ENCODE measurements at places on chromosomes 2 and 18.

DNA sequence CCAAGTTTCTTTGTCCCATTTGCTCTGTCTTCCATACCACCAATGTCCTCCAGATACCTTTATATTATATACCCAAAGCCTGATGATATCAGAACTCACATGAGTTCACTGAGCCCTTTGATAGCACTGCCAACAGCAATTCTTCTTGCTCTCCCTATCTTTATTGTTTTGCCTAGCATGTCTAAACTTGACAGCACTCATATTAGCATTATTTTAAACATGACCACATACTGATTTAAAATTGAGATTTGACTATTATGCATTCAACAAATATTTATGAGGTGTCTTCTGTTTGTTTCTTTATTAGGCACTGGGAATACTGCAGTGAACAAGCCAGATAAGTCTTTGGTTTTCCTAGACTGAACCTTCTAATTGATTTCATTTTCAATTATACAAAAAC, 587.3 kb upstream of the GCFC2 start:
- DNase-seq, result no peak

GRCh38 chr2:12718711-12719399, 2.1 kb downstream of the TRIB2 start:
- DNase-seq, result peak; percentile 48

DNA sequence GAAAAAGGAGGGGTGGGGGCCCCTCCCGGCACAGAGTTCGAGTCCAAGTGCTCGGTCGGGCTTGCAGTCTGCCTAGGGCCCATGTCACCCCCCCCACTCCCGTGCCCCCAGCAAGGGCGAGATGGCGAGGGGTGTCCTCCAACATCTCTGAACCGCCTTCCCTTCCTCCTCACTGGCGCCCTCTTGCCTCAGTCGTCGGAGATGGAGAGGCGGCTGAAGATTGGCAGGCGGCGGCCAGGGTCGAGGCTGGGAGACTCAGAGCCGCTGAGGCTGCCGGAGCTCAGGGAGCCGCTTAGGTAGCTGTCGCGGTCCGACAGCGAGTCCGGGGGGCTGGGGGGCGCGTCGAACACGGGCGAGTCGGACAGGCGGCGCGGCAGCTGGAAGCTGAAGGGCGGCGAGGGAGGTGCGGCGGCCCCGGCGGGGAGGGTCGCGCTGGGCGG, 2.3 kb downstream of the ZFP36L2 start:
- peak; percentile 81 for DNase-seq

DNA sequence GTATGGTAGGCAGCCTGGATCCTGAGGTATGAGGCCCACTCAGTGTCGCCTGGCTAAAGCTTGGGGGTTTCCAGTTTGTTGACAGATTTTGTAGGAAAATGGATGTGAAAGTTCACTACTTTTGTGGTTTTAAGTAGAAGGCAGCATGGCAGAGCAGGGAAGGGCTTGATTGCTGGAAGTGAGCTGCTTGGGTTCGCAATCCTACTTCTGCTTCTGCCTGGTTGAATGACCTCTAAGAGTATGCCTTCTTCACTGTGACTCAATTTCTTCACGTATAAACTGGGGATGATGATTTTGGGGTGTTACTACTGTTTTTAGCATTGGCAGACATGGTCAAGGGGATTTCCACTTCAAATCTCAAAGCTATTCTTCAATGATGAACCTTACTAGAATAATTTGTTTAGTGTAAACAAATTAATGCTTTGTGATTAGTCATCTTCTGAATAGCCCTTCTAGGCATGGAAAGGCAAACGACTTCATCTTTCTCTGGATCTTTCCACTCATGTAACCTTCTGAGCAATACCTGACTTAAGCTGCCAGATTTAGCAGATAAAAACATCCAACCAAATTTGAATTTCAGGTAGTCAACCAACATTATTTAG, 13.2 kb downstream of the BMP10 start:
- no peak for DNase-seq

DNA sequence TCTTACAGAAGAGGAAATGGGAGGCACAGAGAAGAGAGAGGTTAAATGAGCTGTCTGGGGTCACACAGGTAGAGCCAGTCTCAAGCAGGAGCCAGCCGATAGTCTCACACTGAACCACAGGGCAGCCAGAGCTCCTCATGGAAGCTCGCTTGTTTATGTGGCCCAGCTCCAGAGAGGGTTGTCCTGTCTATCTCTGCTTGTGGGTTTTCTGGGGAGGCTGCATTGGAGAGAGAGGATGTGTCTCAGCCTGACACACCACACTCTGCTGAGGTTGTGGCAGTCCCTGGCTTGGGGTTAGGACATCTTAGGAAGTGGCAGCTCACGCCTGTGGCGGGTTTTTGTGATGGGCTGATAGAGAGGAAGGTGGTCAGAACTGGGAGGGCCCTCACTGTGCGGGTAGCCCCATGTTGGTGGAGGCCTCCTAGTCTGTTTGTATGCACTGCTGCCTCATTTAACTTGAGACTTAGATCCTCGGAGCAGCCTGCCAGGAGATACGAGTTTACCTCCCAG, 52.3 kb downstream of the TCF7L1 start:
- no peak for DNase-seq

DNA sequence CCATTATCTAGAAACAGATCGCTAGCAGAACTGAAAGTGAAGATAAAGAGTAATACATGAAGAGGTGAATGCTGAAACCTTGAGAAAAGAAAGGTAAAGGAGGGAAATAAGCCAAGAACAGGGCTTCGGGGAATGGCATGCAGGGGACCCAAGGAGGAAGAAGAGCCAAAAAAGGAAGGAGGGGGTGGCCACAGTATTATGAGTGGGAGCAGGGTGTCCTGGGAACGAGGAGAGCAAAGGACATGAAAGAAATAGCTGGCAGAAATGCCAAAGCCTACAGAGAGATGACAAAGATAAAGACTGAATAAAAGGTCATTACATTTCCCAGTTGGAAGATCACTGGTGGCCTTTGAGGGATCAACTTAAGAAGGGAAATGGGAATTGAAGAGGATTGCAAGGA, 82.9 kb downstream of the ACTR3 start:
- DNase-seq, result no peak

DNA sequence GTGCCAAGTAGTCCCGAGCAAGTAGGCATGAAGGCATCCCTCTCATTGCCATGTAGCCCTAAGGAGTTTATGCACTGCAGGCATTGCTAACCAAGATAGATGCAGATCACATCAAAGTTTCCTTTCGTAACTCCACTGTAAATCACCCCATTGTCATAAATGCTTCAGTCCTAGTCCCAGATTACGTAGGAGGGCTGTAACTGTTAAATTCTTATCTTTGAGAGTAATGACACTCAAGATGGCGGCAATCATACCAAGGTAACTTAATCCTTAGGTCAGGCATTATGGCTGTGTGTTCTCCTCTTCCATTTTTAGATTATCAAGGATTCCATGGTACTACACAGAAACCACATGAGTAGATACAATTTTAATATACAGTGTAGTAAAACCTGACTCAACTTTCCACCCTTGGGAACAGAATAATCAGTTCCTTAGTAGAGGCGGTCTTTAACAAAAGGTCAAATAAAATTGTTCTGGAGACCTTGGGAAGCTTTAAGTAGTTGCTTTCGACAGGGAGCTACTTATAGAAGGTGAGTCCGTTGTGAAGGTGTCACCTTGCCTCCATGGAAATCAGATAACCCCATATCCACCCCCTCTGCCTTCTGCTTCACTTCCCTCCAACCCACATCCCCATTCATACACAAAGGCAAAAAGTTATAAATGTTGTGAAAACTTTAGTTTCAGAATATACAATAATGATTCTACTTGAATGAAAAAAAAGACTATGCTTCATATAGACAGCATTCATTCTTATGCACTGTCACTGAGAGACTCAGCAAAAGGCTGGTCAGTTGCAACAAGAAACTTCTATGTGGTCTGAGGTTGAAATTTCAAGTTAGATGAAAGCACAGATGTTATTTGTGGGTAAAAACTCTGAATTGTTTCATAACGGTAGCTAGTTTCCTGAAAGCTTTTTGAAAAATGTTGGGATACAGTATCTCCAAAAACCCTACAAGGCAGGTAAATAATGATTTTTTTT, 64.8 kb upstream of the GALNT5 start:
- DNase-seq, result no peak

DNA sequence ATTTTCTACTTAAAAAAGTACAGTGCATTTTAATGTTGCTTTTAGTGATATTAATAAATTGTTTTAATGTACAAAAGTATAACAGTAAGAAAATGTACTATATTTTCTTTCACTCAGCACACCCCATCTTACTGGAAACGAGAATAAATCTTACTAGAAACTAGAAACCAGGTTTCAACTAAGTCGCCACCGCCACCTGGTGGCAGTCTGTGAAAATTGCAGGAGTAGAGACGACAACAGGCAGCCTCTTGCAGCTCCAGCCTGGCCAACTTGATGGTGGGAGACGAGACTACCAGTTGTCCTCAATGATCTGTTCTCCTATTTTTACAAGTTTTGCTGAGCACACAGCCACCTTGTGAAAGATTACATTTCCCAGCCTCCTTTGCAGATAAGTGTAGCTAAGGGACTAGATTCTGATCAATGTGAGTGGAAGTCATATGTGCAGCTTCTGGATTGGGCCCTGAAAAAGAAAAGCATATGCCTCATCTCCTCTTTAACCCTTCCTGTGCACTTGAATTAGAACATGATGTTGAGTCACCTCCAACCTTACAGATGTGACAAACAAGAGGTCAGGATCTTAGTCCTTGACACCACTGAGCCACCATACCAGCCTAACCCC, 8.7 kb downstream of the OTOF start:
- peak; percentile 62 for DNase-seq

DNA sequence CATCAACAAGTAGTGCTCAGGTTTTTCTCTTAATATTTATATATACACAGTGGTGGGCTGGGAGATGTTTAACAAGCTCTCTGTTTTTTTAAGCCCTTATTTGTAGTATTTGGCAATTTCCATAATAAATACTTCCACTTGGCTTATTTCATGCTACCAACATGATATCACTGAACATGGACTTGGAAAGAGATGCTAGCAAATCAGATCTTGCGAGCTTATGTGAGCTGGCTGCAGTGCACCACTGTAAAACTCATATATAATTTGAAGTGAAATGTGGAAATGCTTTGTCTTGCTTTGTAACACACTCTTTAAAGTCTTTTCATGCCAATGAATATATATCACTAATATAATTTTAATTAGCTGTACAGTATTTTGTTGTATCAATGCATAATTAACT, 155.7 kb downstream of the ALK start:
- no peak for DNase-seq

DNA sequence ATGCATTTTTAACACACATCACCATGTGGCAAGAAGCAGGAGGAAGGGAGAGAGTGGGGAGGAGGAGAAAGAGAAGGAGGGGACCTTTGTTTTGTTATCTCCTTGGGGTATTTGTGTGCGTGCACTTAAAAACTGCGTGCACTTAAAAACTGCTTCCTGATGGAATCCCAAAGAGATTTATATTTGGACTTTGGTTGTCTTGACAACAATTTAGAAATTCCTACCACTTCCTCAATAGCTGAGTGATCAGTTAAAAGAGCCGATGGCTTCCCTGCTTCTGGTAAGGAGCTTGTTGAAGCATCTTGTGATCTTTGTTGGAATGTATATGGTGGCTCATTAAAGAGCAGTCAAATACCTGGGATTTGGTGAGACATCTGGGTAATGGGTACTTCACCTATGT, 4.5 kb downstream of the RAB31 start:
- no peak for DNase-seq

DNA sequence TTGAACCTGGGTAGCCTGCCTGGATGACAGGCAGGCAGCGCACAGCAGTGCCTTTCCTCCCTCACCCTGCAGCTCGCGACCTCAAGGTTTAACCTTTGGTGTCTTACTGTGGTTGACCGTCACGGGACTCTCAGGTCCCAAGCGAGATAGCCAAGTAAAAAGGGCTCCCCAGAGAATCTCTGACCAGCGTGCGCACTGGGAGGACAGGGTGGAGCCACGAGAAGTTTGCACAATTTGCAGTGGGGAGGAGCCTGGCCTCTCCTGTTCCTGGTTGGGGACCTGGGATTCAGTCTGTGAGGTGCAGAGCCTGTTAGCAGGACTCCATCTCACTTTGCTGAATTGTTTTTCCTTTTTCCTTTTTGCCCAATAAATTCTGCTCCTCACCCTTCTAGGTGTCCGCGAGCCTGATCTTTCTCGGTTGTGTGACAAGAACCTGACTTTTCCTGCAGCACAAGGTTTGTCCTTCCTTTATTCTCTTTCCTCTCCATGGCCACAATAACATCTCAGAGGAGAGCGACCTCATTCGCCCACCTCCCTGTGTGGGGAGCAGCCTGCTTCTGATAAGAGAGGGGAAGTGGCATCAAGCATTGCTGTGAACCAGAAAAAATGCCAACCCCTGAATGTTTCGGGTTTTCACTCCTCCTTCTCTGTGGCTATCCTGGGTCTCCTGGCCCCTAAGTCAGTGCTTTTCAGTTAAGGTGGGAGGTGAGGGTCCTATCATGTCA, 36.2 kb downstream of the POU3F3 start:
- DNase-seq, result no peak

GRCh38 chr2:735670-736218, 58.5 kb upstream of the TMEM18 start:
- DNase-seq, result no peak

Measured in CD4-positive, alpha-beta T cell treated with Interleukin-17A for 4 hours (primary cell).